GDM1 (cell line): ENCODE measurements at places on chromosomes 16 and 17.

DNA sequence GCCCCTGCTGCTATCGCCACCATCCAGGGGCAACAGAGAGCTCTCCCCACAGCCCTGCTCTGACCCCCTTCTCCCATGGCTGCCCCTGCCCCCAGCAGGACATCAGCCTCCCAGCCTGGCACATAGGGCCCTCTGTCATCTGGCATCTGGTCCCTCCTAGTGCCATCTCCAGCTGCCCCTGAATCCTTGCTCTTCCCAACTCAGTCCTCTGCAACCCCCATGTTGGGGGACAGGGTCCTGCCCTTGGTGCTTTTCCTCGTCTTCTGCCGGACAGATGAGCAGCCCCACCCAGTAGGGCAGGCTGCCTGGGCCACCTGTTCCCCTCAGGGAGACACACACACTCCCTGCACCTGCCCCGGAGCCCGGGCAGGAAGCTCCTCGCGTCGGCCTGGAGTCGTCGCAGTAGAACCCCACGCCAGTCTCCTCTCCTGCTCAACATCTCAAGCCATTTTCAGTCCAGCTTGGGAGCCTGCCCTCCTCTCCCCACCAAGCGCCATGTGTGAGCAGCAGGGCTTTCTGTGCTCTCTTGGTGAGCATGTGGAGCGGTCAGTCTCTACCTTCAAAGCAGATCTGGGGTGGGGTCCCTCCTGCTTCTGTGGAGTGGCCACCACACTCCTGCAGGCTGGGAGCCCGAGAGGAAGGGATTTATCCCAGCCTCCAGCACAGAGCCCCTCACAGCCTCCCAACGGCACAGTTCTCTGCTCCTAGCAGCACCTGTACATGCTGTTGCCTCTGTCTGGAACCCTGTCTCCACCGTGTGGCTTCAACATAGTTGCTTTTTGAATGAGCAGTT, 28.2 kb downstream of the TNFRSF13B start:
- DNase-seq, result no peak

DNA sequence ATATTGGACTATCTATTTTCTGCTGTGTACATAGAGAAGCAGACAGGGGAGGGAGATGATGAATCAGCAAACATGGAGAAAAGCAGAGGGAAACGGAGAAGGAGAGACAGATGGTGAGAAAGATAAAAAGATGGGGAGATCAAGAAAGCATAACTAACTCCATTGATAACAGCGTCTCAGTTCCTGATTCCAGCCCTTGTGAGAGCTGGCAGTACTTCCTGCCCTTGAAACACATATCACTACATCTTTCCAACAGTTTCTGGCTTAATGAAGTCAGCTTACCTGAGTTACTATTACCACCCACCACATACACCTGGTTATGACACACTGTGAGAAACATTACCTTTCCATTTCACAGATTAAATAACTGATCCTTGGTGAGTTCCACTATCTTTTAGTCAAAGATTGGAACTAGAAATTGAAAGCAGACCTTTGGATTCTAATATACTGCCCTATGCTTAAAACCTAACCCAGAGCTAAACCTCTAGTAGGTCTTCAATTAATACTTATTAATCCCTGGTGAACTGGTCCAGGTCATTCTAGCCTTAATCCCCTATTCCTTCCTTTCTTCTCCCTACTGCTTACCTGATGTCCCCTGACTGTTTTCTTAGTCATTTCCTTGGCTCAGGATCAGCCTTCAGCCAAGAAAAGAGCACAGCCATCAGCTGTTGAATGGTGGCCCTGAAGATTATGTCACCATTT, 346.6 kb upstream of the CCL2 start:
- DNase-seq, result no peak

- no peak for DNase-seq
Measured at GRCh38 chr16:30677931-30678585, 19.8 kb downstream of the FBRS start.

- no peak for DNase-seq
Measured at GRCh38 chr16:57194512-57194911, 8.4 kb downstream of the RSPRY1 start.

GRCh38 chr16:65789161-65789945, 577.1 kb upstream of the CDH5 start:
- DNase-seq, result no peak

- DNase-seq, result no peak
Measured at GRCh38 chr16:58709333-58709732, 24.8 kb upstream of the SLC38A7 start.

- DNase-seq, result no peak
Measured at GRCh38 chr17:57940653-57941329, 14.4 kb downstream of the CUEDC1 start.

DNA sequence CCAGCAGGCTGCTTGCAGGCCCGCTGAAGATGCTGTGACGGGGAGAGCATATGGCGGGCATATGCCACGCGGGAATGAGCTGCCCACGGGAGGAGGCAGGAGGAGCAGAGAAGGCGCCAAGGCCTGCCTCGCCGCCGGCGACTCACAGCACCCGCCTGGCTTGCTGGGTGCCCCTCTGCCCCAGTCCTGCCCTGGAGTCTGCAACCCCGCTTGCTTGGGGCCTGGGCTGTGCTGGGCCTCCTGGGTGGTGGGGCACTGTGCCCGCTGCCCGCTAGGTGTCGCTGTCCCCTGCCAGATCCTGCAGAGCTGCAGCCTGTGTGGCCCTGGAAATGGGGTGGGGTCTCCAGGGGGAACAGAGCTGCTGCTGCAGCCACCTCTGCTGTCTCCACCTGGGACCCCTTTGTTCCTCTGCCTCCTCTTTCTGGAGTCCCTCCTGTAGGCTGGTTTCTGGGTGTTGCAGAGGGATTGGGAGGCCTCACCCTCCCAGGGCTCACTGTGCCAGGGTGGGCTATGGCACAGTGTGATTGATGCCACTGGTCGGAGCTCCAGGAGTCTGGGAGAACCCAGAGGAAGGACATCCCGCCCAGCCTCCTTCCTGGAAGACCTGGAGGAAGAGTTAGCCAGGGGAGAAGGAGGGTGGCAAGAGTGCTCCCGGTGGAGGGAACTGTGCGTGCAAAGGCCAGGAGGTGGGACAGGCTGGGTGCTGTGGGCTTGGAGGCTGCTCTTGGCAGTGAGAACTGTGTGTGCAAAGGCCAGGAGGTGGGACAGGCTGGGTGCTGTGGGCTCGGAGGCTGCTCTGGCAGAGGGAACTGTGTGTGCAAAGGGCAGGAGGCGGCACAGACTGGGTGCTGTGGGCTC, 141.0 kb upstream of the CIBAR2 start:
- DNase-seq, result peak; percentile 6

DNA sequence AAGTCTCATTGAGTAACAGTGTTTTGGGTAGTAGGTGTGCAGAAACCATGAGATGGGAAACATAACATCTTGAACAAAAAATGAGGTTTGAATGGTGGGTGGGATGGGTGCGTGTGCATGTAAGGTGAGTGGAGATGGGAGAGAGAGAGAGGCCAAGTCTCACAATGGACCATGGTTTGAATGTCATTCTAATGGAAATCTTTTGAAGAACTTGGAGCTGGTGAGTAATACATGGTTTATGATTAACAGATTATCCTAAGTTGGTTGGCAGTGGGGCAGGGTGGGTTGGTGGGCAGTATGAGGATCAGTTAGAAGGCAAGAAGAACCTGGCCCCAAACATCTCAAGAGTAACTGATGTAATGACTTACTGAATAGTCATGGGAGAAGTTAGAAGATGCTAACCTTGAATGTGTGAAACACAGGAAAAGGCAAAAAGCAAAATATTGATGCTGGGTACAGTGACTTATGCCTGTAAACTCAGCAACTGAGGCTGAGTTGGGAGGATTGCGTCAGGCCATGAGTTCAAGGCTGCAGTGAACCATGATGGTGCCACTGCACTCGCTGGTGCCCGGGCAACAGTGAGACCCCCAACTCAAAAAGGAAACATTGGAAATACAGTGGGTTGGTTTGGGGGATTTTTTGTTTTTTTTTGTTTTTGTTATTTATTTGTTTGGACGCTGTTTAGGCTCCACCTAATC, 32.7 kb downstream of the ZNF207 start:
- DNase-seq, result no peak

DNA sequence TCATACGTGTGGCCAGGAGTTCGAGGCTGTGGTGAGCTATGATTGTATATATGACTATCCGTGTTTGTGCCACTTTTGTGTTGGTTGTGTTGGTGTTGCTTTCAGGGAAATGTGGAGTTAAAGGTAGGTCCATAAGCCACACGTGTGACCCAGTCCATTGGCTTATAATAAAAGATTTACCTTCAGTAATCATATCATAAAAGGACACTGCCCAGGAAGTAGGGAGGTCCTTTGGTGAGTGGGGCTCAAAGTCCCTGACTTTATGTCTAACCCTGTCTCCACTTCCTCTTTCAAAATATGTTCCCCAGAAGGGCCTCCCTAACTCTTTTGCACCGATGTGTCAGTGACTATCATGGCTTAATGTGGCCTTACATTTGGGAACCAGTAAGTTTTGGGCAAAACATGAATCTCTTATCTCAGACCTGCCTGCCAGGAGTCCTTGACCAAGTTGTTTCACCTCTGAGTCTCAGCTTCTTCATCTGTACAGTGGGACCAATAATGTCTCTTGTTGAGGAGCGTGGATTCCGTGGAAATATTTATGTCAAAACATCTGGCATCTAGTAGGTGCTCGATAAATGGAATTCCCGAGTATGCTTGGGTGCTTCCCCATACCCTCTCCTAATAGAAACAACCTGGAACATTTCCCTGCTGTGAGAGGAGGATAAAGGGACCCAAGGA, 4.8 kb downstream of the TNP2 start:
- no peak for DNase-seq

GRCh38 chr17:68861602-68862001, 93.6 kb downstream of the ABCA8 start:
- DNase-seq, result no peak

DNA sequence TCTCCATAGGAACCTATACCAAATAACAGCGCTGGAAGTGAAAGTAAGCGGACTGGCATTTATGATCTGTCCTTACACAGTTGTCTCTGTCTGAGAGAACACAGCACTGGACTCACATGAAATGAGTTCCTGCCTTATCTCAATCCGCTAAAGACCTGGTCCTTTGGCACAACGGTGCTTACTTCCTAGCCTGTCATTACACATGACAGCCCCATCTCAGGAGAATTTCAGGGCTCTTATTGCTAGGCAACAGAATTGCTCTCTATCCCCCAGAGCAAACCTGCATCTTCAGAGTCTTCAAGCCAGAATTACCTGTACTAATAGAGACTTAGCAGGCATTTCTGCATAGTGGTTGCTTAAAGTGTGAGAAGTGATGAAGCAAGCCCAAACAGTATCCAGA, 4.3 kb downstream of the KCNJ2 start:
- no peak for DNase-seq

DNA sequence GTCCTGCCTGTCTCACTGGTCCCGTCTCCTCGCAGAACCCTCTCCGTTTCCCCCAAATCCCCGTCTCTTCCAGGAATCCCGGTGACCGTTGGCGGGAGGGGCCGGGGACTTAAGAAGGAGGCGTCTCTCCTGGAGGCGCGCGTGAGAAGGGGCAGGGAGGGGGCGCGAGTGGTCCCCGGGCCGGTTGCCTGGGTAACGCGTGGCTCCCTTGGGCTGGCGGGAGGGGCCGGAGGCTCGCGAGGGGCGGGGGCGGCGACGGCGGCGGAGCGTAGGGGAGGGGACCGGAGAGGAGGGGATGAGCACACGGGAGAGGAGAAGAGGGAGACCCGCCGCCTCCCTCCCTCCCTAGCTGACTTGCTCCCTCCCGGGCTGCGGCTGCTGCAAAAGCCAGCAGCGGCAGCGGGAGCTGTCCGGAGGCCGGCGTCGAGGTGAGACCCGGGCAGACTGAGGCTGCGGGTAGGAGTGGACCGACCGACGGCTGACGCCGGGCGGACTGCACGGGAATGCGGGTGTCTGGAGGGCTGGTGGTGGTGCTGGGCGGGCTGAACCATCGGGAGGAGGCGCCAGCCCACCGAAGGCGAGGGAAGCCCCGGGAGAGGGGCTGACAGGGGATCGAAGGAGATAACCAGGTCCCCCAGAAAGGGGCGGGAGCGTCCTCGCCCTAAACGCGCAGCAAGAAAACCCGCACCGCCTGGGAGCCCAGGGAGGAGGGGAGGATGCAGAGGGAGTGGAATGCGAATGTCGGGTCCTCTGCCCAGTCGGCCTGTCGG, at the start of gene PRRT2:
Gene PRRT2 (plus strand): TSS at position 298 of the 770 bp plus-strand sequence. CDS start 862 bp downstream, outside the sequence.
- no peak for DNase-seq

DNA sequence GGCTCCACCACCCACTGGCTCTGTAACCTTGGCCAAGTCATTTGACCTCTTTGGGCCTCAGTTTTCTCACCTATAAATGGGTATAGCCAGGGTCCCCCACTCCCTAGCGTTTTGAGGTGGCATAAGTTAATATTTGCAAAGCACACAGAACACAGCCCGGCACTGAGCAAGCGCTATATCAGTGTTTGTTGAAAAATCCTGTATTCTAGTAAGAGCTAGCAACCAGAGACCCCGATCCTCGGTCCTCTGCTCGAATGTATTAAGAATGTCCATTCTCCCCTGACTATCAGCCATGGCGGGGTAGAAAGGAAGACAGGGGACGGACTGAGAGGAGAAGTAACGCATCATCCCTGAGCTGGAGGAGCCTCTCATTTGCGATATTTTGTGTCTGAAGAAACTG, 131.2 kb downstream of the IRF8 start:
- DNase-seq, result no peak

GRCh38 chr17:34485999-34486398, 93.4 kb upstream of the TMEM132E start:
- no peak for DNase-seq

- no peak for DNase-seq
Measured at GRCh38 chr16:16031401-16031800, 82.0 kb downstream of the ABCC1 start.

- DNase-seq, result no peak
Measured at GRCh38 chr16:31248344-31248743, 11.4 kb upstream of the ITGAM start.

- no peak for DNase-seq
Measured at GRCh38 chr16:65876056-65876408, 490.5 kb upstream of the CDH5 start.

DNA sequence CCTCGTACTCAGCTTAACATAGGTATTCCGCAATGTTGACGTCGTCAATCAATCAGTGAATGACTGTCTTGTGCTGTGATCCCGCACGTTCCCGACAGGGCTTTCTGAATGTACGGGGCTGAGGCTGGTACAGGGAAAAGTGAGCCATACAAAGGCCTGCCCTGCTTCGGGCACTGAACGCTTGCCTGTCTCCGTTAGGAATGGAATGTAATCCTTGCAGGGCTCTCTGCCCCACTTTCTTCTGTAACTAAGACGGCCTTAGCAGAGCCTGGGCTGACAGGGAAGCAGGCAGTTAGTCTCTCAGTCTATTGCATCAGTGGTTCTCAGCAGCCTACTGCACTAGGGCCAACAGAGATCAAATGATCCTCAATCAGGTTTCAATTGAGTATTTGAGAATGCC, 16.2 kb upstream of the MYH3 start:
- no peak for DNase-seq
